Heart right ventricle (tissue), 16 donors: ENCODE measurements at places on chromosomes 4 and X.

DNA sequence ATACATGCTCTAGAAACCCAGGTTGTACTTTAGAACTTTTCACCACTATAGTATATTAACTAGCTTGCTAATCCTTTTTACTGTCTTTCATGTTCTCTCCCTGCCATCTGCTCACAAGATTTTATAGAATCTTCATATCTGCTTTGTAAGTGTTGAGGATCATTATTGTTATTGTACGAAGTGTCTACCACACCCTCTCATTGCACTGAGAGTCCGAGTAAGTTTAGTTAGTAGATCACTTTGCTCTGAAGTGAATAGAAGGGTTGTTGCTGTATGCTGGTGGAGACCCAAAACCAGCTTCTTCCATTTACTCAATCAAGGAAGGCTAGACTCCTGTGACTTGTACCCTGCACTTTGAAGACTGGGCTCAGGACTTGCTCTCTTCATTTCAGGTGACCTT is 17.1 kb downstream of the GAB1 start:
- no peak for DNase-seq

DNA sequence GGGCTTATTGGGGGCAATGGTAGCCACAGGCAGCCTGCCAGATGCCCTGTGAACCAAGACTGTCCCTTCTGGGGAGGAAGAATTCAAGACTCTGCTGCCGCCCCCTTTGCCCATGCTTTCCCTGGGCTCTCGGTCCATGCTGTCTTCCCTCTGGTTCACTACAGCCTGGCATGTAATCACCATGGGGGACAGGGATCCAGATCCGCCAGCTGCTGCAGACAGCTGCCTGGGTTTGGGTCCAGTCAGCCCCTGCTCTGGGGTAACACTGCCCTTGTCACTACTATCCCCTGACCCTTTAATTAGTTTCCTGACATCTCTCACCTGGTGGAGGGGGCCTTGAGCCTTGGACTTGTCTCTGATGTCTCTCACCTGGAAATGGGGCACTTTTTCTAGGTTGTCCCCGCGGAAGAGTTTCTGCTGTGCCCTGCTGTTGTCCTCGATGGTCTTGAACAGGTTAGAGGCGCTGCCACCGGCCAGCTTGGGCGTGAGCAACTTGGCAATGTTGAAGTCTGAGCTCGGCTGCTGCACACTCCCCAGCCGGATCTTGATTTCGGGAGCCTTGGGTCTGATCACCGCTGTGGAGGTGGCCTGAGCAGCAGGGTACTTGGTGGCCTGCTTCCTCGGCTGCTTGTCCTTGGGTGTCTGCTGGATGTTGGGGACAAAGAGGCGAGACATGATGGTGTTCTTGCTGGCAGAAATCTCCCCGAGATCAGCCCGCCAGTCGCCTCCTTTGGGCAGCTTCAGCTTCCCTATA is 6.4 kb downstream of the C4orf54 start:
- DNase-seq = no peak

DNA sequence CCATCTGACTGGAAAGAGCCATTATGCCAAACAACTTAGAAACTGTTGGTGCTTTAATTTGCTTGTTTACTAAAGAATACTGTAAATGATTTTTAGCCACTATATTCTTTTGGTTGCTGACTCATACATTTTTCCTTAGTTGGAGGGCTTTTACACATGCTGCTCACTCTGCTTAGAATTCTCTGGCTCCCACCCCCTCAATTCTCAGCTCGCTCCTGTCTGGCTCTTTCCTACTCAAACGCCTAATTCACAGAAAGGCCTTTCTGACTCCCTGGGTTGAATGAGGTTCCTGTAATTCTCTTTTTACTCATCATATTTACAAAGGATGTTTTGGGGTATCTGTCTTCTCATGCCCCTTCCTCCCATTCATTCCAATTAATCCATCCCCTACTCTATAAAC is 26.1 kb upstream of the PARM1 start:
- no peak for DNase-seq

DNA sequence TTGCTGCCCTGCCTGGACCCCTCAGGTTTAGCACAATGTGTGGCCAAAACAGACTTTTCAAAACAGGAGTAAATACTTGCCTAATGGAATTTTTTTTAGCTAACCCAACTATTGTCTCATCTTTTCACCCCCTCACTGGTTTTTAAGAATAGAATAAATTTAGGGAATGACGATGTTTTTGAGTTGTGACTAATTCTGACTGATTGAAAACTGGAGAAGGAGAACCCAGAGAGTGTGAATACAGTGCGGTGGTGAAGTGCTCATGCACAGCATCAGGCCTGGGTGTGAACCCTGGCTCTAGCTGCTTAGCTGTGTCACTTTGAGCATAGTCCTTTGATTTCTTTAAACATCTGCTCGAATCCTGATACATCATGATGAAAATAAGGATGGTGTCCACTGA is 10.5 kb downstream of the ANTXR2 start:
- no peak for DNase-seq

GRCh38 chrX:19707246-19707871 is 180.0 kb downstream of the SH3KBP1 start:
- DNase-seq = no peak

- no peak for DNase-seq
These were observed 40.7 kb downstream of the PALLD start for GRCh38 chr4:168537571-168537970.

GRCh38 chr4:77525538-77525937 is 80.1 kb upstream of the CXCL13 start:
- no peak for DNase-seq

GRCh38 chr4:90080116-90080515 is 47.1 kb upstream of the CCSER1 start:
- DNase-seq = no peak

DNA sequence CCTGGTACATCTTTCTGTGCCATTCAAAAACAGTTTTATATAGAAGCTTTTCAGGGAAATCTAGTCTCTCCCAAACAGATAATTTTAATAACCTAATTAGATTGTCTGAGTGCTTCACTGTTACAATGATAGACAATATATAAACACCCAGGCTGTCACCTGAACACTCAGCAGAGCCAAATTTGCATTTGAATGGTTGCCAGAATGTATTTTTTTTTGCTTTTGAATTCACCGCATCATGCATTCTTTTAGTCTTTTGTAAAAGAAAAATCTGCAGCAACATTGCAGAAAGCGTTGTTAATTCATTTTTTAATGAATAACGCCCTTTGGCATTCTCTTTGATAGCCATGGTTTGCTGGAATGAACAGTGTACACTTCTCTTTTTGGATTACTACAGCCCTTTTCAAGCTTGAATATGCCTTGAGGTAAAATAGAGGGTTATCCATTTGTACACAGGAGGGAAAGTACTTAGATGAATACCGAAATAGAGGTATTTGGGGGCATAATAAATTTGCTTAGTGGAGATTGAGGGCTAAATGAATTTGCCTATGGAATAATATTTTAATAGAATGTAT is 175.0 kb upstream of the EPHA5 start:
- DNase-seq = no peak

GRCh38 chrX:2665387-2666304 is 25.4 kb upstream of the CD99 start:
- DNase-seq = no peak

DNA sequence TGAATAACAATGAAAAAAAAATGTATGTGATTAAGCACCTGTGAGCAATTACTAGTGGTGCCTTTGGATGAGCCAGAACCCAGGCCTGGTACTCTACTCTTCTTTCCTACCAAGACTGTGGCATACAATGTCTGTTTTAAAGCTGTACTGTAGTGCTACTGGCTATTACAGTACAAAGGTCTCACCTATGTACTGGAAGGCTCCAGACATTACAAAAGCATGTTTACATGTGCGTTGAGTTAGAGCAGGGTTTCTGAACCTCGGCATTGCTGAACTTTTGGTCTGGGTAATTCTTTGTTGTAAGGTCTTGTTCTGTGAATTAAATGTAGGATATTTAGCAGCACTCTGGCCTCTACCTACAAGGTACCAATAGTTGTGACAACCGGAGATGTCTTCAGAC is 153.8 kb downstream of the SPATA18 start:
- no peak for DNase-seq

DNA sequence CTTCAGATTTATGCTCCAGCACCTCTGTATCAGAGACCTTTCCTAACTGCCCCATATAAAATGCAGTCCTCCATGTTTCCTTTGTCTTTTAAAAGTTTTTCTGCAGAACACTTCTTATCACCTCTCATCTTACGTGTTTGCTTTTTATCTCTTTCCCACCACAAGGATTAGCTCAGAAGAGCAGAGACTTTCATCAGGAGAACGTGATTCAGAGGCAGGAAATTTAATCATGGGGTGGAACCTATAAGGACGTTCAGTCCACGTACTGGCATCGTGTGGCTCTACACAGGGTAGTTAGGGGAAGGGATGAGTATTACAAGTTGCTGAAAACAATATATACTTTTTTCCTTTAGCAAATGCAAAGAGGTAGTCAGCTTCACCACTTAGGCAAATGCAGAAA is 98.7 kb downstream of the SORBS2 start:
- no peak for DNase-seq

GRCh38 chrX:118216509-118216908 is 99.9 kb upstream of the KLHL13 start:
- no peak for DNase-seq

- DNase-seq = no peak
These were observed 12.1 kb upstream of the F9 start for GRCh38 chrX:139518475-139518874.

- DNase-seq = no peak
These were observed 1511.0 kb upstream of the ADGRL3 start for GRCh38 chr4:59689149-59689548.

GRCh38 chr4:120829113-120829831 is 93.3 kb downstream of the PRDM5 start:
- no peak for DNase-seq

GRCh38 chr4:101282076-101282844 is 65.1 kb downstream of the PPP3CA start:
- no peak for DNase-seq

DNA sequence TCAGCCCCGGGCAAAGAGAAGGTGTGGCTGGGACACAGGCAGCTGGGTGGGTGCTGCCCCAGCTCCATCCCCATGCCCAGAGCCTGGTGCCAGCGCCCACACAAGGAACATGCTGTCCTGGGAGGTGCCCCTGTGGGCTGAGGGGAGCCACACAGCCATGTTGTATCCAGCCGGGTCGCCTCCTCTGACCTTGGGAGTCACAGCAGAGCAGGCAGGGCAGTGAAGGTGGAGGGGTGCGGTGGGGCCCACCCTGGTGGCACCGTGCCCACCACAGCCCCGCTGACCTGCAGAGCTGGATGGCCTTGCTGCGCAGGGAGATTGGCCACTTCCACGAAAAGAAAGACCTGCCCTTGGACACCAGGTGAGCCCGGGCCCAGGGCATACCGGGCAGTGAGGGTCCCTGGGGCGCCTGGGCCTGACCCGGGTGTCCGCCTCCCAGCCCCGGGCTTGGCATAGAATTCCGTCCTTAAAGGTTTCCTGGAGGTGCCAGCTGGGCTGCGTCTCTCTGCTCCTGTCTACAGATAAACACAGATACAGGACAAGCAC is 18.7 kb upstream of the ADD1 start:
- peak; percentile 25 for DNase-seq

DNA sequence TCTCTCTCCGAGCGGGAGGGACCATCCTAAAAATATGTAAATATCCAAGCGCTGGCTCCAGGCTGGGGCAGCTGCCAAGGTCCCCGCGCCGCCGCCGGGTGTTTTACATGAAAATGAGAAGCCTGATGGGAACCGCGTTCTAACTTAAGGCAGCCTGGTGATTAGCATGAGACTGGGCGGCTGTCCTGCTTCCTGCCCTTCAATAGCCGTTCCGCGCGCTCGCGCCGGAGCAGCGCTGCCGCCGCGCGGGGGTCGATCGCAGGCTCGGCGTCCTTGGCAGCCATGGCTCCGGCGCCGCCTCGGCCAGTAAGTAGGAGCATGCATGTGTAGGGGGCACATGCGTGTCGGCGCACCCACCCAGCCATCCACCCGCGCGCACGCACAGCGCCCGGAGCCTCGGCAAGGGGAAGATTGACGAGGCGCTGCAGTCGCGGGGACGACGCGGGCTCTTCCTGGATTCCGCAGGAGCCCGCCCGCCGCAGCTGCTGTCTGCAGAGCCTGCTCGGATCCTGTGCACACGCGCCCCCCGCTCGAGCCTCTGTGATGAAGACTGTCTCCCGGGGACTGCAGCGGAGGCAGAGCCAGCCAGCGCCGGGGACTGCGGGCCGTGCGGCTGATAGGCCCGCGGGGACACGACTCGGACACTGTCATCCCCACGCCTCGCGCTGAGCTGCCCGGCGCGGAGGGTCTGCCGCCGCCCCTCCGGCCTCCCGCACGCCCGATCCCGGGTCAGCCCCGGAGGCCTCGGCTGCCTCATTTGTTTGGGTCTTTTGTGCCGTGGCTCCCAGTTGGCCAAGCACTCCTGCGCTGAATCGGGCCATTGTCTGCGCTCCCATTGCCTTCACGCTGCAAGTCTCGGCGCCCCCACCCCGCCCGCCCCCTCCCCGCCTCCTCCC is 734 bp downstream of the STOX2 start:
- peak; percentile 44 for DNase-seq
